ENCODE measurements at places on chromosomes 6 and 20. TPM values are rescaled to one million over a fixed set of nuclear protein-coding genes. Genes with fewer than 3 reads are reported as not detected.

Gene SLC17A1
- not detected for total RNA-seq

DNA sequence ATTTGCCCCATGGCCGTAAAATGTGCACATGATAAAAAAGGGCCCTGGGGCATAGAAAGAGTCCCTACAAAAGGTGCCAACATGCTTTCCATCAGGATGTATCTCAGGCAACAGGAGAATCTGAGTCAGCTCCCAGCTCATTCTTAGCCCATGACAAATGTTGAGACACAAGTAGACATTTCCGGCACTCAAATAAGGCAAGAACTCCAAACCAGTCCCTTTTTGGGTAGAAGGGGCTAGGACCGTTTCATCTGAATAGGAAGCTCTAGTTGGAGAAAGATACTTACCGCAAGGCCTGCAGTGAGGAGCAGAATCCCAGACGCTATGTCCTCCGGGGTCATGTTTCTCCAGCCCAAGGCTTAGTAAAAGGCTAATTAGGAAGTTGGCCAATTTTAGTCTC lies 261.0 kb upstream of the RIN2 start:
- peak; percentile 42 for DNase-seq

GRCh38 chr20:12504779-12505178 lies 504.0 kb upstream of the SPTLC3 start:
- no peak for DNase-seq

DNA sequence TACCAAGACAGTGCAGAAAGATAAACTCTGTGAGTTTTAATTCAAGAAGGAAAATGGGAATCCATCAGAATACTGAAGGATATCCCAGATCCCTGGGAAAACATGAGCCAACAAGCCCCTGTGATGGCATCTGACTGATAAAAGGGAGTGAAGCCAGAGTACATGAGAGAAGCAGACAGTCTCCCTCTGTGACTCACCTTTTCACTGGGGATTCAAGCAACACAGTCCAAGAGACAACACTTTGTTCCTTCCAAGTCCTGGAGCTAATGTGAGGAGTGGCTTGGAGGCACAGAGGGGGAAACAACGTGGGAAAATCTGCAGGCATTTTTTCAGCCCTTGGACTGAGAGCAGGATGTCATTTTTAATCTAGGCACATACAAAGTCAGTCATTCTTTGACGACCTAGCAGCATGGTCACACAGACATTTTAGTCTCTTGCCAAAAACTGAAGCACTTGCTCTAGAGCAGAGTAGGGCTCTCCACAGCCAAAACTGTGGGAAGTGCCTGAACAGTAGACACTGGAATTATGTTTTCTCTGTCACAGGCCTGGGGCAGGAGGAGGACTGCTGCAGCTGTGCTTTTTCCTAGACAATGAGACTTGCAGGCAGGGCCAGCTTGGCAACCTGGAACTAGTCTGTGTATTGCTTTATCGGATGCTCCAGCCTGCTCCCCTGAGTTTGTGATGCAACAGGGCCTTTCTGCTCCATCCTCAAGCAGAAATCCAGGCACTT lies 465.0 kb upstream of the GJE1 start:
- DNase-seq = peak; percentile 45

DNA sequence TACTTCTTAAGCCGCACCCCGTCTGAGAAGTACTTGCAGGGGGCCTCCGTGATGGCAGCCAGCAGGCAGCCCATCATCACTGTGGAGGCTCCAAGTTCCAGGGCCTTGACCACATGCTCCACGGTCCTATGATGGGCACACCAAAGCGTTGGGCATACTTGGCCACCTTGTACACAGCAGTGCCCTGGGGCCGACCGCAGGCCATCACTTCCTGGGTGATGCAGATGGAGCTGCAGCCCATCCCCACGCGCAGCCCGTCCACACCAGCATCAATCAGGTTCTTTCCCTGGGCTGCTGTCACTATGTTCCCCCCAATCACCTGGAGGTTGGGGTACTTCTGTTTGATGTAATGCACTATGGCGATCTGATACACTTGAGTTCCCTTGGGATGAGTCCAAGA lies 19.8 kb upstream of the RNF144B start:
- DNase-seq = no peak

- no peak for DNase-seq
Observed at GRCh38 chr6:116876635-116877611, at the start of gene RFX6. TSS of gene RFX6 (plus strand) at chr6:116877242. CDS start at chr6:116877276, 34 bp downstream.
